Sigmoid colon (tissue), 7 donors: ENCODE measurements at places on chromosomes 7 and 10. TPM values are rescaled to one million over a fixed set of nuclear protein-coding genes. Genes with fewer than 3 reads are reported as not detected.

DNA sequence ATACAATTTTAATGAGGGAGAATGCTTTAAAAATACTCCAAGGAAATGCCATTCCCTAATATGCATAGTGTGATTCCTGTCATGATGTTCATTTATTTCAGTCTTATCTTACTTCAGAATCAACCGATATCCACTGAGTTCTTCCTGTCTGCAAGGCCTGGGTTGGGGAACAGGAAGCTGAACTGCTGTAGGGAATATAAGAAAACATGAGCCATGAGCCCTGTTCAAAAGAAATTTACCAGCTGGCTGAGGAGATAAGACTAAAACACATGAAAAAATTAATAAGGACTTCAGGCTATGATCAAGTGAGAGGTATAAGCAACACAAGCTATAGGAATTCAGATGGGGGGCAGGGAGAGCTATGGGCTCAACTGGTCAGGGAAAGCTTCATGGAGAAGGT, 184.7 kb downstream of the PLPP4 start:
- no peaks in the 10 kb centered on the region for H3K36me3 ChIP-seq
- H3K27ac ChIP-seq = no peak overlapping the region
- H3K27me3 ChIP-seq = no peaks in the 10 kb centered on the region
- no peak overlapping the region for H3K4me3 ChIP-seq

- DNase-seq = no peak
- peak overlapping the region; percentile 75 for H3K27ac ChIP-seq
- H3K36me3 ChIP-seq = no peaks in the 10 kb centered on the region
- H3K4me1 ChIP-seq = peaks cover 28% of the 10 kb centered on the region
- H3K27me3 ChIP-seq = no peaks in the 10 kb centered on the region
- no peak overlapping the region for H3K4me3 ChIP-seq
These were observed 163.8 kb upstream of the NPVF start for GRCh38 chr7:25391961-25392587.

DNA sequence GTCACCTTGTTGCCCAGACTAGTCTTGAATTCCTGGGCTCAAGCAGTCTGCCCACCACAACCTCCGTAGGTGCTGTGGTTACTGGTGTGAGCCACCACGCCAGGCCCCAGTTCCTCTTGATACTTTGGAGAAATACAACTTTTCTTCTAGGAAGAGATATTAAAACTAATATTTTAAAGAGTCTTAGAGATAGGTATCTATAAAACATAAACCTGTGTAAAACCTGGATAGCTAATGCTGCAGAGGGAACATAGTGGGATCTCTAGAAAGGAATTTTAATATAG, 4.8 kb upstream of the GDI2 start:
- no peak overlapping the region for H3K4me3 ChIP-seq
- no peak overlapping the region for H3K27ac ChIP-seq
- H3K4me1 ChIP-seq = peaks cover 10% of the 10 kb centered on the region
- no peaks in the 10 kb centered on the region for H3K36me3 ChIP-seq
- no peak for DNase-seq

DNA sequence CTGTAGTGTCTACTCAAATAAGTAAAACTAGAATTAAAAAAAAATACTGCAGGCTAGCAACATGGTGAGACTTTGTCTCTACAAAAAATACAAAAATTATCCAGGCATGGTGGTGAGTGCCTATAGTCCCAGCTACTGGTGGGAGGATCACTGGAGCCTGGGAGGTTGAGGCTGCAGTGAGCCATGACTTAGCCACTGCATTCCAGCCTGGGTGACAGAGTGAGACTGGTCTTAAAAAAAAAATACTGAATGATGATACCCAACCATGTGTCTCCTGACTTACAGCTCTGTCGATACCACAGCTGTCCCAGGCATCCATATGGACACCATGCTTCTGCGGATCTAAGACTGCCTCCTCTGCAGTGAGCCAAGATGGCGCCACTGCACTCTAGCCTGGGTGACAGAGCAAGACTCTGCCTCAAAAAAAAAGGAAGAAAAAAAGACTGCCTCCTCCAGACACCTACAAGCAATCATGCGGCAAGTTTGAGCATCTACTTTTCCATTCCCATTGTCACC, 7.9 kb upstream of the FRAT1 start:
- no peak overlapping the region for H3K27ac ChIP-seq
- H3K27me3 ChIP-seq = no peaks in the 10 kb centered on the region

- H3K27me3 ChIP-seq = no peaks in the 10 kb centered on the region
- no peak for DNase-seq
- no peaks in the 10 kb centered on the region for H3K36me3 ChIP-seq
- no peak overlapping the region for H3K4me3 ChIP-seq
- no peak overlapping the region for H3K27ac ChIP-seq
- H3K4me1 ChIP-seq = no peaks in the 10 kb centered on the region
These were observed 425.5 kb downstream of the CNTNAP2 start for GRCh38 chr7:146542101-146542500.

DNA sequence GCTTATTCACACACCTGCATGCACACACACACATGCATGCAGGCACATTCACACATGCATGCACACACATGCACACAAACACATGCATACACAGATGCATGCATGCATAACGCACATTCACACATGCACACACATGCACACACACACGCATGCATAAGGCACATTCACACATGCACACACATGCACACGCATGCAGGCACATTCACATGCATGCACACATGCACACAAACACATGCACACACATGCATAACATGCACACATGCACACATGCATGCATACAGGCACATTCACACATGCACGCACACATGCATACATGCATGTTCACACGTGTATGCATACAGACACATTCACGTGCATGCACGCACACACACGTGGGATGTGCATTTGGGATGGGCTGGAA, 165.8 kb downstream of the PAXIP1 start:
- H3K27me3 ChIP-seq = no peaks in the 10 kb centered on the region
- H3K27ac ChIP-seq = no peak overlapping the region
- H3K4me1 ChIP-seq = no peaks in the 10 kb centered on the region
- H3K36me3 ChIP-seq = no peaks in the 10 kb centered on the region
- no peak overlapping the region for H3K4me3 ChIP-seq

DNA sequence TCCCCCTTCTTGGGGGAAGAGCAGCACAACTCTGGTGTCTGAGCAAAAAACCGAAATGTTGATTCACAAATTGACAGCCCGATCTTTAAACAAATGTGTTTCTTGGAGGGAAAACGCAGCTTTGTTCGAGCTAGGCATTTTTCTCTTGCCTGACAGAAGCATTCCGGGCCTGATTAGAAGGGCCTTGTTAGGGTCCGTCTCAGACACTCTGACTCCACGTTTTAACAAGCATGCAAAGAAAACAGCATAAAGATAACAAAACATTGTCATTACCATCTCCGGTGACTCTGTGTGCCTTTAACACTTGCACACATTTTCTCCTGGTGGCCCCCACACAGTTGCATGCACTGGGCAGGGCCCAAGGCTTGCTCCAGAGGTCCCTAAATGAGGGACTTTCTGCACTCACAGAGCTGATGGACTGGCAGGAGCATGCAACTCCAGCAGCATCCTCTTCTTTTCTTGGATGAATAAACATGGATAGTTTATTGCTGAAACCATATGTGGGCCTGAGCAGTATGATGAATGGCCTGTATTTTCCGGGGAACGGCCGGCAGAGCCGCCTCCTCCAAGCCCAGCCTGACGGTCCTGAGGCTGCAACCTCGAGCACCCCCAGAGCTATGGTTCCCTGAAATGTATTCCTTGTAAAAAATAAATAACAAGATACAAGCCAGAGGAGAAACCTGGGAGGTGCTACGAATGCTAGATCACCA, 50.9 kb downstream of the EBF3 start:
- no peaks in the 10 kb centered on the region for H3K27me3 ChIP-seq
- no peaks in the 10 kb centered on the region for H3K4me1 ChIP-seq
- DNase-seq = no peak
- H3K27ac ChIP-seq = no peak overlapping the region

- peaks cover 10% of the 10 kb centered on the region for H3K4me1 ChIP-seq
- no peak overlapping the region for H3K27ac ChIP-seq
- no peak for DNase-seq
- no peaks in the 10 kb centered on the region for H3K36me3 ChIP-seq
- H3K4me3 ChIP-seq = no peak overlapping the region
These were observed 283.4 kb downstream of the CCDC3 start for GRCh38 chr10:12717981-12718707.

DNA sequence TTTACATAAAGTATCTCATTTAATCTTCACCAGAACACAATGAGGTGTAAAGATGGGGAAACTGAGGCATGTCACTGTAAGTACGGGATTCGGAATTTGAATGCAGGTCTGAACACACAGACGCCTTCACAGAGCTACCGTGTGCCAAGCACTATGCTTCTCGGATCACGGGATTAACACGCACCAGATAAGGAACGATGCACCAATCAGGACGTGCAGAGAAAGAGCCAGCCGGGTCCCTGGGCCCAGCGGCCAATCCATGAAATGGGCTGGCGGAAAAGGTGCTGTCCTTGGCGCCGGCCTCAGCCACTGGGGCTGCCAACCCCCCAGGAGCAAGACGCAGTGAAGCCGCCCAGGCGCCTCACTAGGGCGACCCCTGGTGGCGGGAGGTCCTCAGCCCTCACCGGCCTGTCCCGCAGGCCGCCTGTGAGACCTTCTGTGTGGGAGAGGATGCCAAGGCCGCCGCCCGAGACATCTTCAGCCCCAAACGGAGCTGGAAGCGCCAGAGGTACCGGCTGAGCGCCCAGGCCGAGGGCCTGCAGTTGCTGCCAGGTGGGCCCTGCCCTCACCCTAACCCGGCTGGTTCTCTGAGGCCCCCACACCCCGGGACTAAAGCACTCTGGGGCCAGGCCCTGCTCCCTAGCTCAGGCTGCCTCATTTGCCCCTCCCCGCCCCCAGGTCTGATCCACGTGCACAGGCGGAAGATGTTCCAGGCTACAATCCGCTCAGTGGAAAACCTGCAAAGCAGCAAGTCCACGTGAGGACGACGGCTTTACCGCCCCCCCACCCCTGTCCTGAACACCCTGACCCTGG, 15.6 kb downstream of the ATG9B start:
- H3K4me3 ChIP-seq = no peak overlapping the region
- DNase-seq = no peak
- H3K27ac ChIP-seq = no peak overlapping the region
- H3K36me3 ChIP-seq = no peaks in the 10 kb centered on the region
- H3K27me3 ChIP-seq = peaks cover 8% of the 10 kb centered on the region
- no peaks in the 10 kb centered on the region for H3K4me1 ChIP-seq

DNA sequence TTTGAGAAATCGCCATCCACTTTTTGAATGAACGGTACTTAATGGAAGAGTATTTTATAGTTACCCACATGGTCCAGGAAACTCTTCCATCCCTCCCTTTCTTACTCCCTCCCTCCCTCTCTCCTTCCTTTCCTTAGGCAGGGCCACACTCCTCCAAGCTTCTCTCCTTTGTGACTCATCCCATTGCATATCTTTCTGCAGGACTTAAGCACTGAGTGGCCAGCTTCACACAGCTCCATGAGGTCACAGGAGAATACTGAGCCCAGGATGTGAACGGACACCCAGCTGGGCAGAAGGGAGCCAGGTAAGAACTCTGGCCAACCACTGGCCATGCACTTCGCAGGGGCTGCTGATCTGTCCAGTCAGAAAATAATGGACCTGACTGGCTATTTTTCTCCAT, 189.7 kb upstream of the ADCY1 start:
- no peak overlapping the region for H3K27ac ChIP-seq
- H3K27me3 ChIP-seq = no peaks in the 10 kb centered on the region
- no peaks in the 10 kb centered on the region for H3K4me1 ChIP-seq
- no peaks in the 10 kb centered on the region for H3K36me3 ChIP-seq
- DNase-seq = no peak

DNA sequence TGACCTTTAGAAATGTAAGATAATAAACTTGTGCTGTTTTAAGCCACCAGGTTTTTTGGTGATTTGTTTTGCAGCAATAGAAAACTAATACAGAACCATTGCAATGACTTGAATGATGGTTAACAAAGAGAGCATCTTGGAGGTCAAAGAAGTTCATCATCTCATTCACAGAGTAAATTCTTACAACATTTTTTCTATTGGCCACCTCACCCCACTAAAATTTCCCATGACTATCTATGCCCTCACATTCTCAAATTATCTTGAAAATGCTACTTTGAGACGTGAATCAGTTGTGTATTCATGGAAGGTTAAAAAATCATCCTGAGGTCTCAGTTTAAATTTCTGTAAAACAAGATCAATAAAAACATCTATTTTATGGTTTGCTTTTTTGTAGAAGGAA, 754.2 kb downstream of the SORCS1 start:
- H3K27ac ChIP-seq = no peak overlapping the region
- no peak for DNase-seq
- H3K36me3 ChIP-seq = no peaks in the 10 kb centered on the region
- no peaks in the 10 kb centered on the region for H3K27me3 ChIP-seq

GRCh38 chr7:51243631-51244030, 73.0 kb downstream of the COBL start:
- no peak overlapping the region for H3K27ac ChIP-seq
- DNase-seq = no peak
- no peaks in the 10 kb centered on the region for H3K27me3 ChIP-seq
- no peaks in the 10 kb centered on the region for H3K4me1 ChIP-seq

GRCh38 chr7:8261711-8262695, at the start of gene ICA1:
Gene ICA1 (minus strand): TSS chr7:8262167. CDS start chr7:8235926, 26,241 bp downstream.
- peak; percentile 69 for DNase-seq
- H3K4me3 ChIP-seq = peak within 1 kb of the TSS; percentile 60
- no peaks in the 10 kb centered on the region for H3K36me3 ChIP-seq

DNA sequence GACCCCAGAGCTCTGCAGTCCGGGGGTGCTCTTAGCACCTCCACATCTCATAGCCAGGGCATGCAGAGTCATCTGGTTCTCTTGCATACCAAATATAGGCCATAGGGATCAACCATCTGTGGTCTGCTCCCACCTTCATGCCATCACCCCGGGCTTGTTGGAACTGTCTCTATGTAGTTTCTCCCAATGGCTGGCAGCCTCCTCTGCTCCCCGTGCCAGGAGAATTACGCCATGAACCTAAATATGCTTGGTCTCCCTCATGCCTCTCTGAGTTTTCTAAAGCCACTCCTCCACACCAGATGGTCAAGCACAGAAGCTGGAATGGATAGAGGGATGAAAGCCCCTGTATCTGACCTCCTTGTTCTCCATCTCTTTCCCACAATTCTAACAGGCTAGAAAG, 302.6 kb upstream of the MYO3A start:
- no peak overlapping the region for H3K27ac ChIP-seq
- DNase-seq = no peak
- no peaks in the 10 kb centered on the region for H3K4me1 ChIP-seq
- H3K4me3 ChIP-seq = no peak overlapping the region
- no peaks in the 10 kb centered on the region for H3K36me3 ChIP-seq
- H3K27me3 ChIP-seq = no peaks in the 10 kb centered on the region

DNA sequence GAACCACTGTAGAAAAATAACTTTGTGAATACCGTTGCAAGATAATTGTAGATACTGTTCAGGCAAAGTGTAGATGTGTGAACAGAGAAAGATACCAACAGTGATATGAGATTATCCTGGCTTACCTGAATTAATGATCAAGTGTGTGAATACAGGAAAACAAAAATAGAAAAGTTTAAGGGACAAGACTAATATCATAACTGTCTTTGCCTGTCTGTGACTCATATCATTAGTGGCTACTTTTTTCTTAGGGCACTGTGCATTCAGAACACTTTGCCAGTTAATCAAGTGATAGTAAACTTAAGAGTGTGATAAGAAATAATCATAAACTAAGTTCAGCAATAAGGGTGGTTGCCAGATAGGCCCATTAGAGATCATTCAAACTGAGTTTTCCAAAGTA, 323.0 kb upstream of the LRGUK start:
- no peak overlapping the region for H3K4me3 ChIP-seq
- no peaks in the 10 kb centered on the region for H3K4me1 ChIP-seq
- no peaks in the 10 kb centered on the region for H3K27me3 ChIP-seq
- H3K36me3 ChIP-seq = no peaks in the 10 kb centered on the region
- H3K27ac ChIP-seq = no peak overlapping the region
- DNase-seq = no peak

Gene MACC1
- total RNA-seq = not detected
